NCI-H69 (cell line): ENCODE measurements at places on chromosomes 3 and 15.

- DNase-seq: no peak
These were observed 30.2 kb downstream of the ZBTB11 start for GRCh38 chr3:101646726-101647125.

DNA sequence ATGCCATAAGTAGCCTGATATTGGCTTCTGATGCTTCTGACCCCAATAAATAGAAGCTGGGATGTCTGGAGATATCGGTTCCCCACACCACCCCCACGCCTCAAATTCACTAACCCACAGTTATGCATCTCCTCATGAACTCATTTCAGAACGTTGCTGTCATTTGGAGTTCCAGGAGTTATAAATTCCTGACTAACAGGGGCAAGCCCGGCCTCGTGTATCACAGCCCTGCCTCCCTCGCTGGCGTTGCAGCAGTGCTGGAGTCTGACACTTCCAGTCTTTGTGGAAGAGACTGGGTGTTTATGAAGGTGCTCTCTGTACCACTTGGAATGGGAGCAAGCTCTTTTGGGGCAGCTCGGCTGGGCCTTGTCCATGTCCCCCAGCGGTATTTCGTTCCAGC lies 101.0 kb downstream of the ANP32A start:
- no peak for DNase-seq

- DNase-seq: peak; percentile 68
These were observed 10.0 kb downstream of the POC1A start for GRCh38 chr3:52144034-52144795.

DNA sequence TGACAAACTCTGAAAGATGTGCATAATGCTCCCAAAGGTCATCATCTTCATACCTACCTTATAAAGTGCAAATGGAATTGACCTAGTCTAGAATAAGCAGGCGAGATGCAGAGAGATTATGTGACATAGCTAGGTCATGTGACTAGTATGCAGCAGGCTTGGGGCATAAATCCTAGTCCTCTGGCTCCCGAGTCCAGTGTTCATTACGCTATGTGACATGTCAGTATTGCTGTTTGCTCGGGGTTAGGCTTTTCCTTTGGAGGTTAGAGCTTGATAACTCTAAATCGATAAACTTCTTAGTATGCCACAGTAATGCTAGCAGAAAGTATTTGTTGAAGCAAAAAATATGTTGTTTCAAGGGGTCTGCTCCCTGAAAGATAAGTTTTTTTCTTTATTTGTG lies 481.7 kb upstream of the TPRG1 start:
- no peak for DNase-seq

DNA sequence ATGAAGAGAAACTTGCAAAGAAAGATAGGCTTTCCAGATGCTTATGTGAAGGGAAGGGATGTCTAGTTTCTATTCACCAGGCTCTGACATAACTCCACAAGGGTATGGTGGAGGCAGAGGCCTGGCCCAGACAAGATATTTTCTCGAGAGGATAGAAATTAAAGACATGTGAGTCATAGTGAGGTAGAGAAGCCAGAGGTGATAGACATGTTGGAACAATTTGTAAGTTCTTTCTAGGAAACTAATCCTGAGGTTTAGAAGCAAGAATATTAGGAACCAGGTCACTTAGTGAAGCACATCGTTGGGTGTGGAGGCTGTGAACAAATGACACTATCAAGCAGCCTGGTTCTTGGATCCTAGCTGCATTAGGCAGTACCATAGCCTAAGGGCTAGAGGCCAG lies 176.9 kb downstream of the BBX start:
- DNase-seq: no peak

DNA sequence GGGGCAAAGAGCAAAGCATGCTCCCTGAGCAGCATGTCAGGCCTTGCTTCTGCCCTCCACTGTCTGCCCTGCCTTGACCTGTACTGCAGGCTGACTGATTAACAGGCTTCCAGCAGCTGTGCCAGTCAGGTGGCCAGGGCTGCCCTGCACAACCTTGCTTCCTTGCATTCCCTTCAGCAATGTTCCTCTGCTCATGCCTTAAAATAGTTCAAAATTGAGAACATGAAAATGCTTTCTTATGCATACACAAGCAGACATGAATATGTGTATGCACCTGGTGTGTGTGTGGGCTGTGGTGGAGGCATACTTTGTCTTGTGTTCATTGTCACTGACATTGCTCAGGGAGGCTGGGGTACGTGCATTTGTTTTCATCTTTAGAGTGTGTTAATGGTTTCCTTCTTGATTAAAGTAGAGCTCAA lies 1.2 kb upstream of the SLC22A13 start:
- DNase-seq: no peak

- DNase-seq: no peak
These were observed 279.8 kb downstream of the VPS13C start for GRCh38 chr15:61780278-61780980.

DNA sequence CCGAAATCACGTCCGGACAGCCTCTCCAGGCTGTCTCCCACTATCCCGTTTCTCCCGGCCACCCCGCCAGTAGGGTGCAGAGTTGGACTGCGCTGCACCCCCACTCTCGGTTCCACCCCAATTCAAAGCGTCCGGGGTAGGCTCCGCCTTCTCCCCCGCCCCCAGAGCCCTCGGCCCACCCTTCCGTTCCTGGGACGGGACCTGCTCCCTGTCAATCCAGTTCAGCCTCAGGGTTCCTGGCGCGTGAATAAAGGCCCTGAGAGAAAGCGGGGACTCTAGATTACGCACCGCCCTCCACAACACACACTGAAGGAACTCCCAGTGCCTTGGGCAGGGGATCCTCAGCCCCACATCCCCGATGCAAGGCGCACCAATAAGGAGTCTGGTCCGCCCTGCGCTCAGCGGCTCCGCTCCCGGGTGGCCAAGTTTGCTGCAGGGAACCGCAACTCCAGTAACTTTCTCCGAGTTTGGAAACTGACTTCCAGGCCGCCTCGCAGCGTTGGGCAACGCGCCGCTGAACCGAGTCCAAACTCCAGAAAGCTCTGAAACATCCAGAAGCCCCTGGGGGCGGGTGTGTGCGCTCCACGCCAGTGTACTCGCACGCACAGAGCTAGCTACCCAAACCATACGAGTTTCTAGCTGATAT lies 1.9 kb downstream of the ADAMTS9 start:
- no peak for DNase-seq

- DNase-seq: no peak
These were observed 6.7 kb downstream of the P2RY12 start for GRCh38 chr3:151377768-151378385.

- peak; percentile 75 for DNase-seq
These were observed 2.9 kb downstream of the GATA2 start for GRCh38 chr3:128489927-128490649.

DNA sequence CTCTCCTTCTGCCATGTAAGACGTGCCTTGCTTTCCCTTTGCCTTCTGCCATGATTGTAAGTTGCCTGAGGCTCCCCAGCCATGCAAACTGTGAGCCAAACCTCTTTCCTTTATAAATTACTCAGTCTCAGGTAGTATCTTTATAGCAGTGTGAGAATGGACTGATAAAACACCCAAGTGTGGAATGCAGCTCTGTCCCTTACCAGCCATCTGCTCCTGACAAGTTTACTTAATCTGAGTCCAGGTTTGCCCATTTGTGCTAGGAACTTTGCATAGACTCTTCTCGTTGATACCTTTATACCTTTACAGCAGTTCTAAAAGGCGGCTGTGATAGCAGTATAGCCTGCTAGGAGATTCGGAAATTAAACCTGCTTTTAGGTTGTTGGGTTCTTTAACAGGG lies 48.1 kb downstream of the SLC25A26 start:
- DNase-seq: no peak

DNA sequence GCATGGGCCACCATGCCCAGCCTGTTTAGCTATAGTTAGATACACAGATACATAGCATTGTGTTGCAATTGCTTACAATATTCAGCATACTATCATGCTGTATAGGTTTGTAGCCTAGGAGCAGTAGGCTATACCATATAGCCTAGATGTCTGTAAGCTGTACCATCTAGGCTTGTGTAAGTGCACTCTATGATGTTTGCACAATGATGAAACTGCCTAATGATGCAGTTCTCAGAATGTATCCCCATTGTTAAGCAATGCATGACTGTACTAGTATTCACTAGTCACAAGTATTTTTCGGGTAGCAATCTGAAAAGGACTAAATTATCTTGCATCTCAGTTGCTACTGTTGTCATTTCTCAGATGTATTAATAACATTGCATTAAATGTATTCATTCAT lies 16.0 kb downstream of the PIGB start:
- DNase-seq: no peak

- no peak for DNase-seq
These were observed 1205.5 kb downstream of the ROBO1 start for GRCh38 chr3:78562328-78562727.

DNA sequence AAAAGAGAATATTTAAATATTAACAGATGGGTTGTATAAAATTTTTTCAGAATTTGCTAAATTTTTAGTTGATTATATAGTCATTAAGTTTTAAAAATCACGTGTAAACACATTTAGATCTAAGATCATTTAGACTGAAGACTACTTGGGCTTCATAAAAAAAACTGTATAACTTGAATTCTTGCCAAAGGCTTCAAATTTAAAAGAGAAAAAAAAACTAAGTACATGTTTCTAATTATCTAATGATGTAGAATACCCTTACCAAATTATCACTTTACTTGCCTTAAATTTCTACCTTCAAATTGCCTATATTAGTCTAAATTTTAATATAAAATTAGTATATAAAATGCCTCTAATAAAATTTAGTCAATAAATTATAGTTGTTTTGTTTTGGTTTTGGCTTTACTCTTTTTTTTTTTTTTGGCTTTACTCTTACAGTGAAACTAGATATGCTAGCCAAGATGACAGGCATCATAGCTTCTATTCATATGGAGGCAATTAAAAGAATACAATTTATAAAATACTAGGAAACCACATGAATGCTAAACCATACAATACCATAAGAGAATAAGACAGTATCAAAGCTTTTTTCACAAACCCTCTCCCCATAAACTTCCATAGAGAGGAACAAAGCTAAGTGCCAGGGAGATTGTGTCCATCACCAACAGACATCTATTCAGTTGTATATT lies 183.1 kb upstream of the KCNMB2 start:
- peak; percentile 50 for DNase-seq

GRCh38 chr3:189229196-189229828 lies 57.5 kb downstream of the TPRG1 start:
- no peak for DNase-seq

- peak; percentile 90 for DNase-seq
These were observed 9.2 kb downstream of the TMPRSS7 start for GRCh38 chr3:112043621-112044201.

DNA sequence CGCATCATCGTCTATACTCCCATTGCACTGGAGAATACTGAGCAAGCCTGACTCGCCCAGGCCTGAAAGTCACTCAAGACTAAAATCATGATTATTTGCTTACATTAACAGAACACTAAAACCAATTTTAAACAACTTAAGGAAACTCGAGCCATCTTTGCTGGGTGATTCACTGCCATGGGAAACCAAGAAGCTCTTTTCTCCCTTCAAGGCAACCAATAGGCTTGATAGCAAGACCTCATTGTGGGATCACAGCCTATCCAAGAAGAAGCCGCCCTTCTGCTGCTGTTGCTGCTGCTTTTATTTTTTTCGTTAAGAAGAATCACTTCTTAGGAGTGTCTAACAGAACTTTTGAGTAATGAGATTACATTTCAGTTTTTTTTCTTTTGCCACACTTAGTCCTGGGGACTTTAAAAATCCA lies 479.4 kb downstream of the FOXP1 start:
- peak; percentile 38 for DNase-seq

DNA sequence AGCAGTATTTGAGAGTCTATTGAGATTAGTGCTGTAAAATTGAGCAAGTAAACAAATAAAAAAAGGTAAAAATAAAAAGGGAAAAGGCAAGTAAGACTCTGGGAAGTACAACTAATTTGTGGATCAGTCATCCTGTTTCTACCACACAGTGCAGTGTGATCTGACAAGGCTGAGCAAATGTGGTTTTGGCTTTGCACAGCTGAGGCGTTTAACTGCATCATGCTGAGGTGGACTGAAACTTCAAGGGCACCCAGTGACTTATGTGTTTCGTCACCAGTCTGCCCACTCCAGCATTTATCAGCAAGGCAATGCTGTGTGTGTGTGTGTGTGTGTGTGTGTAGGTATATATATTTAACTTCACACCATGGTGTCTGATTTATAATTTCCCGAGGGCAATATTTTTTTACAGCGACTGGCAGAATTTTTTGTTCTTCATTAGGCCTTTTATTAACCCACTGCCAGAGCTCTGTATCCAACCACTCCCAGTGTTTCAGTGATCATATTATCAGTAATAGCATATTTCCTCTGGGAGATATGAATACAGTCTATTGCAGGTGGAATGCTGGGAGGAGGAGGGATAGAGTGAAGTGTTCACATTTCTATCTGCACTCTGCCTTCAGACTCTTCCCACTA lies 131.5 kb upstream of the SATB1 start:
- peak; percentile 1 for DNase-seq

DNA sequence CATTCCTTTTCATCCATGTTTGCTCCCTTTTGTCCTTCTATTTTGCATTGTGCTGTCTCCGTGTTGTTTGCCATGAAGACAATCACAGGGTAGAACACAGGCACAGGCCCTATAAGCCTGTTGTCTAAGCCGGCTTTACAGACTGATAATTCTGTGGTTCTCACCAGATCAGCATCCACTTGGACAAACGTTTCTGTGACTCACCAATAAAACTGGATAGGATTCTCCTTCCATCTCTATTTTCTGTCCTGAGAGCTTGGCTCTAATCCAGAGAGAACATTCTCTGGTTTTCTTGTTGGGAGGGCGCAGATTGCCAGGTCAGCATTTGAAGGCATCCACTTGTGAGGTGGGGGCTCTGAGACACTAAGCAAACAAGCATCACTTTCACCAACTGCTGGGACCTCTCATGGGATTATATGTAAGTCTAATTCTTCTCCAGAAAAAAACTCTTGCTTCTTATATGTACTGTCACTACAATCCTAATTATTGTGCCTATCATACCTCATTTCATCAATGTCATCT lies 101.6 kb downstream of the ERC2 start:
- peak; percentile 24 for DNase-seq

DNA sequence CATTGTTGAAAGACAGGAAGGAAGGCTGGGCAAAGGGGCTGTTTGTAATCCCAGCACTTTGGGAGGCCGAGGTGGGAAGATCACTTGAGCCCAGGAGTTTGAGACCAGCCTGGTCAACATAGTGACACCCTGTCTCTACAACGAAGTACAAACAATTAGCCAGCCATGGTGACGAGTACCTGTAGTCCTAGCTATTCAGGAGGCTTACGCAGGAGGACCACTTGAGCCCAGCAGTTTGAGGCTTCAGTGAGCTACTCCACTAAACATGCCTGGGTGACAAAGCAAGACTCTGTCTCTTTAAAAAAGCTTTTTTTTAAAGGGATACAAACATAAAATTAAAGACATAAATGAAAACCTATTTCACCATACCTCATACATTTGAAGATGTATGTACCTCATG lies 11.1 kb downstream of the SERP1 start:
- DNase-seq: no peak
